ENCODE measurements at places on chromosomes 6 and 20.

GRCh38 chr20:7355051-7355450 is 585.2 kb downstream of the HAO1 start:
- no peak for DNase-seq

GRCh38 chr6:52495922-52496321 is 75.8 kb downstream of the EFHC1 start:
- no peak for DNase-seq

DNA sequence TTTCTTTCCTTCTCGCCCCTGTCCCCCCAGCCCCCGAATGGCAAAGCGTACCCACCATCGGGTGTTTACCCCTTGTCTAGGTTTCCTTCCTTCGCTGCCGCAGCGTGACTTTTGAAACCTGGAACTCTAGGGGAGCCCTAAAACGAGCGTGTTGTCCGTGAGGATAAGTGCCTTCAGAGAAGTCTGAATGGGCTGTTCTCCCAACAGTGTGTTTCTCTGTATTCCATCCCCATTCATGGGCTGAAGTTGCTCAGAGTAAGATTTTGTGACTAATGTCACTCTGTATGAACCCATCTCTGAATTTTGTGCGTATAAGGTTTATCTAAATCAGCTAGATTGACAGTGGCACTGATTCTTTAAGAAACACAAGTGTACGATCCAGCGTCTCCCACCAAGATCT is 949 bp downstream of the MACROD2 start:
- DNase-seq, result no peak

- DNase-seq, result peak; percentile 88
Measured at GRCh38 chr20:57399587-57400155, 8.5 kb downstream of the RBM38 start.

DNA sequence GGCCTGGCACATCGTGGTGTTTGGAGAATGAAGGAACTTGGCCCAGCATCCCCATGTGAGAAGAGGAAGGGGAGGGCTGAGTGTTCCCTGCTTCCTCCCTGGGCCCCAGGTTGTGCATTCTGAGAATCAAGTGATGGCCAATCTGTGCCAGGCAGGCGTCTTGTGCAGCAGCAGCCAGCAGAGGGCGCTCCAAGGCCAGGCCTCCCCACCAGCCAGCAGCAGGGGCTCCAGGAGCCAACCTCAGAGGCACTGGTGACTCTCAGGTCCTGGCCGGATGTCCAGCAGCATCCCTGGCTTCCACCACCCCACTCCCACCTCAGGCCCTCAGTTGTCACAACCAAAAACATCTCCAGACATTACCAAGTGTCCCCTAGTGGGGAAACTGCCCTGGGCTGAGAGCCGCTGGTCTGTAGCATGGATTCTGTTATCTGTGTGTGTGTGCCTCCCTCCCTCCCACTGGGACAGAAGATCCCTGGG is 192.0 kb downstream of the PREX1 start:
- peak; percentile 92 for DNase-seq

GRCh38 chr6:52390361-52390727 is 28.4 kb downstream of the PAQR8 start:
- DNase-seq, result peak; percentile 52

- DNase-seq, result no peak
Measured at GRCh38 chr6:121504227-121504626, 68.8 kb downstream of the GJA1 start.

GRCh38 chr6:158910484-158911440 is 89.2 kb downstream of the RSPH3 start:
- DNase-seq, result peak; percentile 67

DNA sequence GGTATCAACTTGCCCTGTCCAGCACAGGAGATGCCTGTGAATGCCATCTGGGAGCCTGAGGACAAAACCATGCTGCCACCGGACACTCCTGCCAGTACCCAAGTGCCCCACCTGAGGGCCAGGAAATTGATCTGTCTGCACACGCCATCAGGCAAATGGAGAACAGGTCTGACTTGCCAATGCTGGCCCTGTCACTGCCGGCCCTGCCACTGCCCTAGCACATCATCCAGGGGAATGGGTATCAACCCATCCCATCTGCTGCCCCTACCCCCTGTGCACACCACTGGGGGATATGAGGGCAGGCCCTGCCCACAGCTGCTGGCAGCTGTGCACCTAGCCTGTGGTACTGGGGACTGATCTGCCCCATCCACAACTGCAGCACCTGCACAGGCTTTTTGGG is 1081.6 kb upstream of the EYS start:
- DNase-seq, result no peak

GRCh38 chr6:43375693-43376092 is 6.2 kb upstream of the ZNF318 start:
- no peak for DNase-seq

DNA sequence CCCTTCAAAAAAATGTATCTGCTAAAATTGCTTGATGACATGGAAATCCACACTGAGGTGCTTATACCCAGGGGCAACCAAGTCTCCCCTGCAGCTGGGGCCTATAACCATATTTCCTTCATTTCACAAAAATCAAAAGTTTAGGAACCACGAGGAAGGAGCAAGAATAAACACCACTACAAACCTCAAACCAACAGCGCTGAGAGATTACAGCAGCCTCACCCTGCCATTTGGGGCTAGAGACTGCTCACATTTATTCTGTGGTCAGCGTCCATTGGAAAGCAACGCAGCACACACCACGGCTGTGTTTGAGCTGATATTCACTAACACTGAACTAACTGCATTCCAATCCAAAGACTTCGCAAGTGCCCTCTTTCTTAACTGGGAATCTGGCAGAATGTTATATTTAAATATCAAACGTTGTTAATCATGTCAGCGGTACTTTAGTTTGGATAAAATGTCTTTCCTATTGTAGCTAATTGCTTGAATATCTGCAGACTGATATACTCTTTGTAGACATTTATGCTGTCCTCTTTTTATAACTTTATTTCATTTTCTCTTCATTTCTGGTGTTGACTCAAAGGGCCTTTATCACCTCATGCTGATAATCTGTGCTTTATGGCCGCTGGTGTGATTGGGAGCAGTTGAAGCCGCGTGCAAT is 94.6 kb downstream of the FOXA2 start:
- DNase-seq, result no peak

DNA sequence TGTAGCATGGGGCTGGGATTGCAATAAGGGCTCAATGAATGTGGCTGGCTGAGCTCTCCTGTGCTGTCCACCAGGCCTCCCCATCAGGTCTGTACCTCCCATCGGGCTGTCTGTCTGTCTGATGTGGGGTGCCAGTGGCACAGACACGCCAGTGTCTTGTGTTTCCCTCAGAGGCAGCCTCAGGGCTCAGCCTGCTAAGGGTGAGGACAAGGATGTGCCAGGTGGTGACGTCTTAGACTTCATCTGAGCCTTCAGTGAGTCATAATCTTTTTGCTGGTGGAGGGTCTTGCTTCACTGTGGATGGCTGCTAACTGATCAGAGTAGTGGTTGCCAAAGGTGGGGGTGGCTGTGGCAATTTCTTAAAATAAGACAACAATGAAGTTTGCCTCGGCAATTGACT is 194.7 kb downstream of the NRN1 start:
- DNase-seq, result no peak

GRCh38 chr6:24376871-24377270 is 19.0 kb upstream of the DCDC2 start:
- no peak for DNase-seq

- no peak for DNase-seq
Measured at GRCh38 chr6:39932386-39932910, 1.8 kb downstream of the MOCS1 start.

- DNase-seq, result no peak
Measured at GRCh38 chr6:116326181-116326671, 44.5 kb upstream of the DSE start.

GRCh38 chr6:39593646-39594045 is 131.6 kb downstream of the KIF6 start:
- DNase-seq, result no peak

- DNase-seq, result no peak
Measured at GRCh38 chr6:115602466-115602865, 458.2 kb downstream of the FRK start.
